Lung microvascular endothelial cell (primary cell): ENCODE measurements at places on chromosomes 1 and 21. TPM values are rescaled to one million over a fixed set of nuclear protein-coding genes. Genes with fewer than 3 reads are reported as not detected.

CFHR2 gene
- not detected in 2 replicates for total RNA-seq

SYDE2 gene
- total RNA-seq, result 3.7 and 9.3 TPM in 2 replicates

RIMS3 gene
- 0.20 and 0.22 TPM in 2 replicates for total RNA-seq

S100A3 gene
- total RNA-seq, result 0.20 and 2.8 TPM in 2 replicates

EPHA2 gene
- 68.6 and 122 TPM in 2 replicates for total RNA-seq

NPHS2 gene
- not detected in 2 replicates for total RNA-seq

GRCh38 chr1:28926629-28927265 lies 12.4 kb downstream of the EPB41 start:
- DNase-seq, result peak; percentile 89

GRCh38 chr1:234372011-234372757 lies 1.1 kb upstream of the COA6 start:
- DNase-seq, result no peak

- no peak for DNase-seq
These were observed 853 bp upstream of the RRAGC start for GRCh38 chr1:38860454-38860795.

- DNase-seq, result no peak
These were observed 15.7 kb downstream of the COL6A2 start for GRCh38 chr21:46113497-46114176.

DNA sequence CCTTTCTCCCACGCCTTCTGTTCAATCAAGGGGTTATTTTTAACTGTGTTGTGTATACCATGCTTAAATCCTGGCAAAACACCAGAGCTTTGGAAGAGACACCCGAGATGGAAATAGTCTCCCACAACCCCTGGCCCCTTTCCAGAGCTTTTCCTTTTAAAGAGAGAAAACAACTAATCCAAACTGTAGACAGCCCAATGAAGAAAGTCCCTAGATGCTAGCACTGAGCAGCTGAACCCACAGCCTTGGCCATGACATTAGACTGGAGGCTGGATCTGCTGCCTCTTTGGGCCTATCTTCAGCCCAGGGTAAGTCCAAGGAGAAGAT lies 64.9 kb upstream of the ARTN start:
- DNase-seq, result peak; percentile 40
